ENCODE measurements at places on chromosomes 11 and 22.

DNA sequence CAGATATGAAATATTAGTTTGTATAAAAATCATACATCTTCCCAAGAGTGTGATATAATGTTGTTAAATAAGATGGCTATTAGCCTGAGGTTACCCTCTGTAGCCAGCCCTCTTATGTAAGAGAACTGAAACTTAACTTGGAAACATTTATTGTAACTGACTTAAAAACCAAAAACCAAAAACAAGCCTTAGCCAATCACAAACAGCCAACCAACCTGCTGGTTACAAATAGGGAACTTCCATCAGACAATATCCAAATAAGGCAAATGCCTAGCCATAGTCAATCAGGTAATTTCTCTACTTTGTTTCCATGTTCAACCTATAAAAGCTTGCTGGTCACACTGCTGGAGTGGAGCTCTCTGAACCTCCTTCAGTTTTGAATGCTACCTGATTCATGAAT, 14.1 kb downstream of the KBTBD3 start:
- no peak for DNase-seq

DNA sequence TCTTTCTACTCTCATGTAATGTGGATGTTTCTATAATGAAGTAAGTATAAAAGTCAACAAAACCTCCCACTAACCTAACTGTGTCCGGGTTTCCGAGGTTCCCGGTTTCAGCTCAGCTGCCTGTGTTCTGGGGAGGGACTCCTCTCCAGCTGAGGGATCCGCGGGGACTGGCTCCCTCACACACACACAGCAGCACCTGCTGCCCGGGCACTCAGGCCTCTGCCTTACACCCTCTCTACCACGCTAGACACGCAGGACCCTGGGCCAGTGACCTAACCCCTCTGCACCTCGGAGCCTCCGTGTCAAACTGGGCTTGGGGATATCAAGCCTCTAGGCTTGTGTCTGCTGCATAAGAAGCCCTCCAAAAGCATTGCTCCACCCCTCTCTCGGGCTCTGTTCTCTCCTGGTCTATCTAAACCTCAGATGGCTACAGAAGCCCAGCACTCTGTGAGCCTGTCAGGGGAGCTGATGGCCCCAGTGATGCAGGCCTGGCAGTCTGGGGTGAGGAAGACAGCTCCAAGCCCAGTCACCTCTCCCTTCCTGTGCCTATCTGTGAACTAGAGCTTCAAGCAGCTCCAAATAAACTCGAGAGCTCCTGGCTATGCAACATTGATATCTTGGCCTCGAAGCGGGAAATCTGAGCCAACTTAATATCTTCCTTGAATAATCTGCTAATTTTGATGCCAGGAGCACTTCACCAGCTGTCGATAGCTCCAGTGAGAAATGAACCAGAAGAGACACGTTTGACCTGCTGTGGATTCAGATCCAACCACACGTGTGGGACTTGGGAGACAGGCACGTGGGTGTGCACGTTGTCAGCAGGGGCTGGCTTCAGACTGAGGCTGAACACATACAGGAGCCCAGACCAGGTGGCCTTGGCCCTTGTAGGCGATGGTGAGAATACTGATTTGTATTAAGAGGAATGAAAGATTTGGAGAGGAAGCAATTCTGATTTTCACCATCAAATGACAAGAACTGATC, 232.7 kb upstream of the B3GAT1 start:
- no peak for DNase-seq

DNA sequence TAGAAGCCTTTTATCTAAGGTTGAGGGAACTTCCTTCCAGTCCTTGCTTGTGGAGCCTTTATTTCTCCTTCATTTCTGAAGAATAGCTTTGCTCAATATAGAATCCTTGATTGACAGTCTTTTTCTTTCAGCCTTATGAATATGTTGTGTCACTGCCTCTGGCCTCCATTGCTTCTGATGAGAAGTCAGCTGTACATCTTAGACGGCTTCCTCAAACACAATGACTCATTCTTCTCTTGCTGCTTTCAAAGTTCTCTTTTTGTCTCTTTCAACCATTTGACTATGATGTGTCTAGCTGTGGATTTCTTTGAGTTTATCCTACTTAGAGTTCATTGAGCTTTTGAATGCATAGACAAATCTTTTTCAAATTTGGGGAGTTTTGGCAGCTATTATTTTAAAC, 893.2 kb downstream of the BRD1 start:
- no peak for DNase-seq

DNA sequence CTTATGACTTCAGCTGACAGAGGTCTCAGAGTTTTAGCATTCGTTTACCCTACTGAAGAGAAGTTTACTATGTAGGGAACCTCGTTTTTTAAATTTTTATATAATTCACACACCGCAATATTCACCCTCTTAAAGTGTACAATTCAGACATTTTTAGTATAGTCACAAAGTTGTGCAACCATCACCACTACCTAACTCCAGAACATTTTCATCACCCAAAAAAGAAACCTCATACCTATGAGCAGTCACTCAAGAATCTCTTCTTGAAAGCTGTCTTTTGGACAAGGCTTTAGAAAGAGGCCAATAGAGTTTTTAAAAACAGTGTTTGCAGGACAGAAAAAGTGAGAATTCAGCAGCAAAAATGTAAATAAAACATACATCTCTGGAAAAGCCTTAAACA, 39.5 kb upstream of the CLNS1A start:
- DNase-seq = no peak

- no peak for DNase-seq
These were observed 487.9 kb upstream of the LRRC4C start for GRCh38 chr11:41947392-41947791.

GRCh38 chr11:62553839-62554361, 7.3 kb upstream of the AHNAK start:
- peak; percentile 93 for DNase-seq

DNA sequence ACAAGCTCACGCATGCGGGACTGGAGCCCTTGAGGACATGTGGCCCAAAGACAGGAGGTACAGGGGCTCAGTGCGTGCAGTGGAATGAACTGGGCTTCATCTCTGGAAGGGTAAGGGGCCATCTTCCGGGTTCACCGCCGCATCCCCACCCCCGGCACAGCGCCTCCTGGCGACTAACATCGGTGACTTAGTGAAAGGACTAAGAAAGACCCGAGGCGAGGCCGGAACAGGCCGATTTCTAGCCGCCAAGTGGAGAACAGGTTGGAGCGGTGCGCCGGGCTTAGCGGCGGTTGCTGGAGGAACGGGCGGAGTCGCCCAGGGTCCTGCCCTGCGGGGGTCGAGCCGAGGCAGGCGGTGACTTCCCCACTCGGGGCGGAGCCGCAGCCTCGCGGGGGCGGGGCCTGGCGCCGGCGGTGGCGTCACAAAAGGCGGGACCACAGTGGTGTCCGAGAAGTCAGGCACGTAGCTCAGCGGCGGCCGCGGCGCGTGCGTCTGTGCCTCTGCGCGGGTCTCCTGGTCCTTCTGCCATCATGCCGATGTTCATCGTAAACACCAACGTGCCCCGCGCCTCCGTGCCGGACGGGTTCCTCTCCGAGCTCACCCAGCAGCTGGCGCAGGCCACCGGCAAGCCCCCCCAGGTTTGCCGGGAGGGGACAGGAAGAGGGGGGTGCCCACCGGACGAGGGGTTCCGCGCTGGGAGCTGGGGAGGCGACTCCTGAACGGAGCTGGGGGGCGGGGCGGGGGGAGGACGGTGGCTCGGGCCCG, at the start of gene MIF:
TSS of gene MIF (plus strand) at position 439 of the 765 bp plus-strand sequence. CDS start at position 531, 92 bp downstream.
- peak; percentile 94 for DNase-seq

DNA sequence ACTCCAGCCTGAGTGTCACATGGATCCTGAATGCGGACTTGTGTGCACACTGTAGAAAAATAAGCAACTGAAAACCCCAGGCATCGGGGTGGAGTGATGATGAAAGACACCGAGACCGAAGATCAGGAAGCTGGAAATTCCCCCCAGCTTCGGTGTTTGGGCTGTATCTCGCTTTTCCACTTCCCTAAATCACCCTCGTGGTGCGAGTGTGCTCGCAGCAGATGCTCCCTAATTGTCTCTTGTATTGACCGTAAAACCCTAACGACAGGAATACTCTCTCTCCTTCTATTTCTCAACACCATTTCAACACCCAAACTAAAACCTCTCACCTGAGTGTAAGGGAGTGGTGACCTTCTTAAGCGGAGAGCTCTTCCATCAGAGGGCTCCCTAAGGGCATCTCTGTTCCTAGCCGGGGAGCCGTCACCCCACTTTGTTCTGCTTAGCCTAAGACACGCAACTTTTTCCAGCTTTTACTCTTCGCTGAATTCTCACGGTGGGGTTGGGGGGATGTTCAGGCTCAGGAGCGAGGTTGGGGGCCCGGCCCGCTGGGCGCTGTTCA, 635 bp upstream of the GRK3 start:
- peak; percentile 31 for DNase-seq

- DNase-seq = no peak
These were observed 20.1 kb upstream of the PANX2 start for GRCh38 chr22:50150161-50151129.

GRCh38 chr11:104891135-104891534, 7.1 kb downstream of the CASP12 start:
- DNase-seq = peak; percentile 62

GRCh38 chr11:120068114-120068573, 69.8 kb downstream of the TRIM29 start:
- peak; percentile 65 for DNase-seq

GRCh38 chr11:10639350-10639749, 54.2 kb downstream of the IRAG1 start:
- DNase-seq = no peak

DNA sequence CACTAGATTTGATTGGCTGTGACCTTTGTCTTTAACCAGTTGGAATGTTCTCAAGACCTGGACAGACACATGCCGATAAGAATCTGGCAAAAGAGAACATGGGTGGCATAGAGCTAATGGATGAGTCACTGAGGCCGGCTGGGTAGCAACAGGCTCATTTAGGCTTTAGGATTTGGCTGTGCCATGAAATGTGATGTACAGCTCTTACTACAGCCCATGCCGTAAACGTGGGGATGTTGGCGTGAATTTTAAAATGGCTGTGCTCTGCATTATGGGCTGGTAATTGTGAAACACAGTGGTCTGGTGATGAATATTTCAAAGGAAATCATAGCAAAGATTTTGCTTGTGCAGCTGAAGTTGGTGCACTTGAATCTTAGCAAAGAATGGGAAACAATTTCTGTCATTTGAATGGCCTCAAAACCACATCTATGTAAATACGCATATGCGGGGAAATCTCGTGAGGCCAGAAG, 332.4 kb downstream of the TBC1D22A start:
- DNase-seq = no peak

DNA sequence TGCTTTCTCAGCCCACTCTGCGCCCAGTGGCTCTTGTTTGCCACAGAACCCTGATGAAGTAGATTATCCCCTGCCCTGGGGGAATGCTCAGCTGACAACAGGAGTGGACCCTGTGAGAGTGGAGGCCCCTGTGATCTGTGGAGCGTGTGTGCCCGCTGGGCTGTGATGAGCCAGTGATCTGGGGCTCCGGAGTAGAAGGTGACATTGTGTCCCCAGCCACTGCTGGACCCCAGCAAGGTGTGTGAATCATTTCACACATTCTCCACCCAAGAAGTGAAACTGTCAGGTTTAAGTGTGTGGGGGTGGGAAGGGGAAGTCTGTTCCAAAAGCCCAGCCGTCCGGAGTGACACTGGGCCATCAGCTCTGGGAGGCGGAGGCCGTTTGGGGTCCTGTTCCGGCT, 33.1 kb upstream of the GRAMD4 start:
- no peak for DNase-seq

- no peak for DNase-seq
These were observed 2.9 kb upstream of the IL18BP start for GRCh38 chr11:71995726-71996291.

GRCh38 chr11:19403196-19403895, 162.6 kb upstream of the E2F8 start:
- no peak for DNase-seq

- DNase-seq = peak; percentile 34
These were observed 22.1 kb downstream of the LMO2 start for GRCh38 chr11:33869481-33870422.

DNA sequence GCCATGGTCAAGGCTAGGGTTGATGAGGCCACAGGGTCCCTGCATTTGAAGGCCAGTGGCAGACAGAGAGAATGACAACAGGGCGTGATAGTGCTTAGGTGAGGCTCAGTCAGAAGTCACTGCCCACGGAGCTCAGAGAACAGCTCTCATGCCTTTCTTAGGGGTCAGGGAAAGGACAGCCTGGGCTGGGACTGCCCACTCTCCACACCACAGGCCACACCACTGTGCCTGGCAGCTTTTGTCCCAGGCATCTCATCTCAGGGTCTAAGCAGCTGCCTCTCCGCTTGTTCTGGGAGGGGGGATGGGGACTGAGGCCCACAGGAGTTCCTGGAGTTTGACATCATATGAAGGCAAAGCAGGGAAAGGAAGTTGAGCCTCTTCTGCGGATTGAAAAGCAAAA, 150.2 kb upstream of the B3GAT1 start:
- no peak for DNase-seq

DNA sequence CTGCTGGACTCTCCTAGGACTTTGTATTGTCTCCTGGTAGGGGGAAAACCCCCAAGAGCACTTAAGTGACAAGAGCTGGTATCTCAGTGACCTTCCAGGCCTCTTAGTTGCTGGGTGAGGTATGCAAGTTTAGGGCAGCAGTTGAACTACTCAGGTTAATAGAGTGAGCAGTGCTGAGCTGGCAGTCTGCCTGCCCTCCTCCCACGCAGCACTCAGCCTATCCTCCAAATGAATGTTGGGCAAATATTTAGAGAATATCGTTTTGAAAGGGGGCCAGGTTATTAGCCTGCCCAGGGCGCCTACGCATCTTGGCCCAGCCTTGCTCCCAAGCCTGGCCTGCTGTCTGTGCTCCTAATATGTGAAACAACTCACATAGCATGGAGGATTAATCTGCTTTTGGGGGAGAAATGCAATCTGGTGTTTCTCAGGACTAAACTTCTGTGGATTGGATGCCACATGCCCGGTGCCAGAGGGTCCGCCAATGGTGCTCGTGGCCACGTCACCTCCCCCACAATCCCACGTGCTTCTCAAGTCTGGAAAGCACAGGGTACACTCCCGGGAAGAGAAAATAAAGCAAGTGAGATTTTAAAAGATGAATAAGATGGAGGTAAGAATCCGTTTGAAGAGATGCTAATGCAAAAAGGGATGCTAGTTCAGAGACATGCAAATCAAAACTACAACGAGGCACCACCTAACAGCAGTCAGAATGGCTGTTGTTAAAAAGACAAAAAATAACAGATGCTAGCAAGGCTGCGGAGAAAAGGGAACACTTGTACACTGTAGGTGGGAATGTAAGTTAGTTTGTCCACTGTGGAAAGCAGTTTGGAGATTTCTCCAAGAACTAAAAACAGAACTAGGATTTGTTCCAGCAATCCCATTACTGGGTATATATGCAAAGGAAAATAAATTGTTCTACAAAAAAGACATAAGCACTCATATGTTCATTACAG, 67.7 kb downstream of the SPON1 start:
- no peak for DNase-seq

- no peak for DNase-seq
These were observed 5.6 kb upstream of the SEC14L4 start for GRCh38 chr22:30511109-30511508.

- DNase-seq = no peak
These were observed 693 bp upstream of the LINC01488 start for GRCh38 chr11:69480547-69481392.

- peak; percentile 45 for DNase-seq
These were observed 60.2 kb downstream of the ENDOD1 start for GRCh38 chr11:95149651-95150364.

- DNase-seq = no peak
These were observed 11.5 kb downstream of the PARVG start for GRCh38 chr22:44192098-44192815.

- no peak for DNase-seq
These were observed 72.7 kb downstream of the RAB38 start for GRCh38 chr11:88102598-88102934.
